ENCODE measurements at places on chromosomes 5 and 9.
A peak's percentile ranks its signal among the peaks of the same experiment; 100 is the strongest.

- DNase-seq, result peak; percentile 89
Observed at GRCh38 chr5:139660105-139660922, 12.2 kb downstream of the CXXC5 start.

DNA sequence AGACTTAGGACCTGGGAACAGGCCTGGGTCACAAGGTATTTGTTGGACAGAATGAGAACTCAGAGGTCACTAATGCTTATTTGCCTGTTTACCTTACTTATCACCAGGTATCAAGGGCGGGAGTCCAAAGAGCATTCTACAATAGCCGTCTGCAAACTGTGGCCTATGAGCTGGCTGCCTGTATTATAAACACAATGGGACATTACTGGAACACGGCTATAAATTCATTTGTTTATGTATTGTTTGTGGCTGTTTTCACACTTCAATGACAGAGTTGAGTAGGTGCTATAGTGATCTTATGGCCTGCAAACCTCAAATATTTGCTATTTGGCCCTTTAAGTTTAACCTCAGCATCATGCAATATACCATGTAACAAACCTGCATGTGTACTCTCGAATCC, 76.6 kb upstream of the ASTN2 start:
- no peak for DNase-seq

DNA sequence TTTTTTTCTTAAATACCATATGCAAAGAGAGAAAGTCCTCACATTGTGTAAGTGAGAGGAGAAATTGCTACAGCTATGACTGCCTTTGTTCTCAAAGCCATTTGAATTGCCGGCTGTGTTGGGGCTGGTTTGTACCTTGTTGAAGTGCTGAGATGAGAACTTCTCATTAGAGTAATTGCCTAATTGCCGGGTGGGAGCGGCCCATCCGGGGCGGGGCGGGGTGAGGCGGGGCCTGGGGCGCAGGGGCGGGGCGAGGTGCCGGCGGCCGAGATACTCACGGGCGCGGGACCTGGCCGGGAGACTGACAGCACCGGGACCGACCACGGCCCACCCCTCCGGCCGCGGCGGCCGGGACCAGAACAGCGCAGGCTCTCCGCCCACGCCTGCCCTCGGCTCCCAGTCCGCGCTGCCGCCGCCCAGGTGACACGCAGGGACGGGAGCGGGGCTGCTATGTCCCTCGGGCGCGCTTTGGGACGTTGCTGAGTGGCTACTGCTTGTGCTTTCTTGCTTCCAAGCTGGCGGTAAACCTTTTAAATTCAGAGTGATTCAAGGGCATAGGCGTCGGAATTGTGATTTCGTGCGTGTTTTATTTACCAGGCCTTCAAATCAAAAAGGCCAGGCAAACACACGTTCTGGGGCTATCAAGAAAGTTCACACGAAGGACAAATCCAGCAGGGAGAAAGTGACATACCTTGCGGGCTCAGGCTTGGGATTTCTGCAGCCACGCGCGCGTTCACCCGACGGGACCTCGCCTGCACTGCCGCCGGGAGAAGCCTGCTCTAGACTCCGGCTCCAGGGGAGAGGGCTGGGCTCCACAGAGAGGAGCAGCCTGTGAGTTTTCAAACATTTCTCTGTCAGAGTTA, 269.1 kb downstream of the FANCC start:
- no peak for DNase-seq

- DNase-seq, result no peak
Observed at GRCh38 chr5:125976421-125977000, 446.7 kb upstream of the GRAMD2B start.

GRCh38 chr5:58410441-58410840, 49.4 kb downstream of the PLK2 start:
- no peak for DNase-seq

DNA sequence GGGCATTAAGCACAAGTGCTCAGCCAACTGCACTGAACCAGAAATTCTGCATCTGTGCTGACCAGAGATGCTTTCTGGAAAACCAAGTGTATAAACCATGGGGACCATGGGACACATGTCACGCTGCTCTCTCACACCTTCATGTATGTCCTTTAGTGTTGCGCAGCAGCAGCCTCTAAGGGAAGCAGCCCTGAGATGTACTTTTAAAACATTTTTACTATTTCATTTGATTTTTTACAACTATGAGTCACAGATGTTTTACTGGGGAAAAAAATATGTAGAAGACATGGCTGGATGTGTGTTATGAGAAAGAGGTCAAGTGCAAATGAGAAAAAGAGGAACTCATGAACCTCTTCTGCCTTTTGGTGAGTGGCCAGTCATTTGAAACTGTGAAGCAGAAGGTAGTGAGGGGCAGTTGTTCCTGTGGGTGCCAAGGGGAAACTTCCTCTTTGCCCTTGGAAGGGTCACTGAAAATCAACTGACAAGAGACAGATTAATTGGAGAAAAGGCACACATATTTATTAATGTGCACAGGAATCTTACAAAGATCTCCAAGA, 31.4 kb upstream of the SYK start:
- no peak for DNase-seq

DNA sequence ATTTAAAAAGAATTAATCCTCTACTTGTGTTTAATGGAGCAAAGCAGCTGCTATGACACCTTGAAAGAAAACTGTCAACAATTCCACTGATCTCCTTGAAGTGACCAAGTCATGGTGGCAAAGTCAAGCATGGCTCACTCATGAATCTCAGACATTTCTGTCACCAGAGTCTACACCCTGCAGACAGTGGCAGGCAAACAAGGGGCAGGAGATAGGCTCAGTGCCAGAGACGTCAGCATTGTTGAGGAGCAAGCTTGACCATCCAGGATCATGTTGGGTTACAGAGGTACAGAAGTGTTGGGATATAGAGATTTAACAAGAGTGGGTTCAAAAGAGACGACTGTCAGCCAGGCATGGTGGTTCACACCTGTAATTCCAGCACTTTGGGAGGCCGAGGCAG, 16.1 kb upstream of the VPS13A start:
- DNase-seq, result no peak

GRCh38 chr9:127930231-127931091, at the start of gene PIP5KL1:
PIP5KL1 (minus strand) TSS chr9:127930777; CDS start chr9:127930752, 25 bp downstream.
- DNase-seq, result peak; percentile 74

- DNase-seq, result no peak
Observed at GRCh38 chr5:86786955-86787354, 169.2 kb downstream of the COX7C start.

- no peak for DNase-seq
Observed at GRCh38 chr9:135399000-135399649, 80.5 kb upstream of the PPP1R26 start.

- no peak for DNase-seq
Observed at GRCh38 chr9:98253565-98253964, 1.9 kb downstream of the TBC1D2 start.

DNA sequence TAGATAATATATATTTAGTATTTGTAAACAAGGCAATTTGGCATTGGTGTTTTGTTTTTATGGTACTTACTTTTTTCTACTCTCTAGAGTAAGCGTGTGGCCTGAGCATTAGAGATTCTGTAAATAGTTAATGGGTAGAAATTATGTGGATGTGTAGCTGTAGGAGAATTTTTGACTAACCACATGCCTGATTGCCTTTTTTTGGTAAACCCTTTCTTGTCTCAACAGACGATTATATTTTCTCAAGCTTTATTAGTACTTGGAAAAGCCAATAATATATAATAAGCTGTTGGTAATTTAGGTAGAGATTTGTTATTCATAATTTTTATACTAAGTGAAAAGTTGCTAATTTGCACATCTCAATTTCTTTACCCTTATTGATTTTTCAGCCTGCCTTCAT, 76.8 kb downstream of the FCHO2 start:
- no peak for DNase-seq

- DNase-seq, result no peak
Observed at GRCh38 chr5:150746-151145, 40.5 kb upstream of the LRRC14B start.

GRCh38 chr9:35741740-35742139, 7.3 kb downstream of the GBA2 start:
- no peak for DNase-seq

DNA sequence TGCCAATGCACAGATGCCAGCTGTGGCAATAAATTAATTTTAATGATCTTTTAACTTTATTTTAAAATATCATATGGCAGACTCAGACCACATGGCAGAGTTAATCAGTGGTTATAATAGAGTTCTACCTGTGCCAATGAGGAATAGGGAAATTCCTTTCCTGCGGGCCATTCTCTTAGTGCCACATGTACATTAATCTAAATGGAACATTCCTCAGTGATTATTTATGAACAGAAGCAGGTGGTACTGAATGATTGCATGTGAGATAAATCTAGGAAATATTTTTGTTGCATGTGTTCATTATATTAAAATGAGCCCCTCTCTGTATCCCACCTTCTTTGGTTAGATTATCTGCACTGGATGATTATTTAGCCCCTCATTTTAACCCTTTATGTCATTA, 102.3 kb downstream of the CCDC192 start:
- DNase-seq, result no peak

DNA sequence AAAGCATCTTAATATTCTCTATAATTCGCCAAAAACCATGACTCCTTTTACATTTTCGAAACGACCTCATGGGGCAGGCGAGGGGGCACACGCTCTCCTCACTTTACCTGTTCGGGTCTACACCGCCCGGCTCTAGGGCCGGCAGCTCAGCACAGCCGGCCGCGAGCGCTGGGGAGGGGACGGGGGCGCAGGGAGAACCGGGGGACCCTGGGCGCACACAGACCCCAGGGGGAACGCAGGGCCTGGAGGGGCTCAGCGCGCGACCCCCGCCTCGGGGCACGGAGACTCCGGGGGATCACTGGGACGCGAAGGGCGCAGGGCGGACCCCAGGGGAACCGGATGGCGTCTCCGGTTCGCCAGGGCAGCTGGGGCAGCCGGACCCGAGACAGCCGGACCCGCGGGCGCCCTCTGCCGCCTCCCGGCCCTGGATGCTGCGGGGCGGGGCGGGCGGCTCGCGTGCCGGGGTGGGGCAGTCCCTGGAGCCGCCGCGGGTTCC, at the start of gene AHRR:
AHRR (plus strand) TSS at position 485 of the 496 bp plus-strand sequence. CDS start 22,189 bp downstream, outside the sequence.
- no peak for DNase-seq

- DNase-seq, result no peak
Observed at GRCh38 chr5:145637396-145637795, 197.7 kb downstream of the PRELID2 start.

DNA sequence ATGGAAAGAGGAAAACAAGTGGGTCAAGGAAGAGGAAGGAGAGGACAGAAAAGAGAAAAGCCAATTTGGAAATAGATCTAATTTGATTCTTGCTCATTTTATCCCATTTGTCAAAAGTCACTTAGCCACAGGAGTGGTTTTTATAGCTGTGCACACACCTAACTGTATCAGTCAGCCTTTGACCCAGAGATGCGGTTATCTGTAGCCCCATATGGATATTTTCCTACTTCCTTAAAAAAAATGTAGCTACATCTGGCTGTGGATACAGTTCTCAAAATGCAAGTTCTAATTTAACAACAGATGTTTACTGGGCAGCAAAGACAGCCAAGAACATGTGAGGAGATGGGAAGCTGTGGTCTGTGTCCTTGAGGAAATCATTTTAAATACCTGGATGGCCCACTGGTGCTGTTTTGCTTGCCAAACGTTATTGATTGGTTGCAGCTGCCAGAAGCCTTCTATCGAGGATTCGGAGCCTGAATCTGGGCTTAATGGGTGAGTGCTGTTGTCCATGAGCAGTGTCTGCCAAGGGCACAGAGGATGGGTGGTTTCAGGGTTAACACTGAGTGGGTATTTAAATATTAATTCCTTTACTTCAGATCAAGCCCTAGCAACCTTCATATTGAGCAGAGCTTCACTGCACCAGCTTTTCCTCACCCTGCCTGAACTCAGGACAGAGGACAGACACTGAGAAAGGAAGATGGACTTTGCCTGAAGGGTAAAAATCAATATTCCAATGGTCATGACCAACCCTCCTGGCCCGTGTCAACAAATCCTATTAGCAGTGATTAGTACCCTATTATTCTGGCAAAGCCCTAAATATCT, 92.2 kb downstream of the APBA1 start:
- DNase-seq, result no peak

- no peak for DNase-seq
Observed at GRCh38 chr5:146109379-146109778, 4.0 kb upstream of the PLAC8L1 start.

DNA sequence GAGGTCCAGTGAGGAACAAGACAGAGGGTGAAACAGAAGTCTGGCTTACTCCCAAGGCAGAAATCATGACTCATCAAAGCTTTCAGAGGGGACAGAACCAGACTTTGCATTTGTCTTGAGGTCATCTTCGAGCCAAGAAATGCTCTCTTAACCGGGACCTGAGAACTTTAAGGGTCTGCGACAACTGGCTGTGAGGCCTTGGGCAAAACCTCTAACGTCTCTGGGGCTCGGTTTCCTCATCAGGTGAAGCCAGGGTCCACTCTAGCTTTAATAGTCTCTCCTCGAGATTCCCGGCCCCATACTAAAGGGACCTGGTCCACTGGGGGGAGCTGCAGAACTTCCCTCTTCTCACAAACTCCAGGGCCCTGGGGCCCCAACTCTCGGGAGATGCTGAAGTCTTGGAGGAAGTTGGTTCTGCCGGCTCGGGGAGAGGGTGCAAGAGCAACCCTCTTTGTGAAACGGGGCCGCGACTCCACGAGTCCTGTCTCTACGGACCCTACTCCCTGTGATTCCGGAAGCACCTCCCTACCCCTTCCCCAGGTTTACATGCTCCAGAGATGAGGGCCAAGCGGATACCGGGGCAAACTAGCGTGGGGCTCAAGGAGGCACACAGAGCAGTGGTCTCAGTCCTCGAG, 2.6 kb downstream of the GLIS3 start:
- DNase-seq, result peak; percentile 41

DNA sequence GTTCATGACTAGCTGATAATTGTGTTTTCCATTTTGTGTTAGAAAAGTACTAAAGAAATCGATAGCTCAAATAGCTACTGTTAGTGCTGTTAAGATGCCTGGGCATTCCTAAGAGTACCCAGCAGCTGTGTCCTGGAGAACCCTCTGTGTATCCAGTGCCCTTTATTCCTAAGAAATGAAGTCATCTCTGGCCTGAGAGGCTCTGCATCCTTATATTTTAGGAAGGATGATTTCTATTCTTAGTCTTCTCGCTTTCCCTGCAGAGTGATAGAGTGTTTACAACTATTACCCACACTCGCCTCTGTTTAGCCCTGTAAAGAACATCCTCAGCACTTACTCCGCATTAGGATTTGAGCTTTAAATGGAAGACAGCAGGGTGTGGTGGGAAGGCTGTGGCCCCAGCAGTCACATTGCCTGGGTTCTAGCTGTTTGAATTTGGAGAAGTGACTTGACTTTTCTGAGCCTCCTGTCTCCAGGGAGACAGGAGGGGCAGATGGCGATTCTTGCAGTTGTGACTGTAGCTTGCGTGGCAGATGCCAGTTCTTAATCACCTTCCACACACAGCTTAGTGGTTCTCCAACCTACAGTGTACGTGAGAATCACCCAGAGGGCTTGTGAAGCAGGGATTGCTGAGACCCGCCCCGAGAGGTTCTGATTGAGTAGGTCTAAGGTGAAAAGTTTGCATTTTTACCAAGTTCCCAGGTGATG, 177.2 kb upstream of the PITX1 start:
- DNase-seq, result no peak

DNA sequence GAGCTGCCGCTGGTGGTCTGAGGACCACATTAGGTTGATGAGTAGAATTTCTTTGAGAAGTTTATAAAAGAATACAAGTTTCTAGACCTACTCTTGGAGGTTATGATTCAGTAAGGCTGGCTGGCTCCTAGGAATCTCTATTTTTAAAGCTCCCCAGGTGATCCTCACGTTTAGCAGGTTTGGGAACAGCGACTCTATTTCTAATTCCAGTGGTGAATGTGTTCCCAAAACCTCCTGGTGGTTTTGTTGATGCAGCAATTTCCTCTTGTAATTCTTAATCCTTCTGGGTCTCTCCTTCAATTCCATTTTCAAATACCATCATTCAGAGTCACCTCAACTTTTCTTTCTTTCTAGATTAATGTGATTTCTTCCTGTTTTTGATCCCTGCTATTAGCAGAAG, 215.9 kb upstream of the RFX3 start:
- DNase-seq, result no peak

GRCh38 chr5:55708732-55709131, 3.4 kb downstream of the SLC38A9 start:
- no peak for DNase-seq

Measured in hippocampal formation (tissue), 2 donors.